Activated gamma-delta T cell (primary cell): ENCODE measurements at places on chromosomes 13 and 19.

DNA sequence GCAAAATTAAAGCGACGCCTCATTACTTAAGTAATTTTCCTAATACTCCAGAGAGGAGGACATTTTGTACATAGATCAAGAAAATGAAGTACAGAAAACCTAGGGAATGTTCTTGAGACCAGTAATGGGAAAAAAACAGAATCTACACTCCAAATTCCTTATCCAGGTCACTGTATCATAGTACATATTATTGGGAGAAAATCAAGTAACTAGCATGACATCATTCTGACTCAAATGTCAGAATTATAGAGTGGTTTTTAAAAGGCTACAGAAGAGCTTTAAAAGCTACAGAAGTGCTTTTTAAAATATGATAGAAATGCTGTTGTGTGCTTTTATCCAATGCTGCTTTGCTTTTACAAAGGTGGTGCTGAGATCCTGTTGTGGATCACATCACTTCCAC lies 86.3 kb upstream of the SLC15A1 start:
- DNase-seq, result no peak

DNA sequence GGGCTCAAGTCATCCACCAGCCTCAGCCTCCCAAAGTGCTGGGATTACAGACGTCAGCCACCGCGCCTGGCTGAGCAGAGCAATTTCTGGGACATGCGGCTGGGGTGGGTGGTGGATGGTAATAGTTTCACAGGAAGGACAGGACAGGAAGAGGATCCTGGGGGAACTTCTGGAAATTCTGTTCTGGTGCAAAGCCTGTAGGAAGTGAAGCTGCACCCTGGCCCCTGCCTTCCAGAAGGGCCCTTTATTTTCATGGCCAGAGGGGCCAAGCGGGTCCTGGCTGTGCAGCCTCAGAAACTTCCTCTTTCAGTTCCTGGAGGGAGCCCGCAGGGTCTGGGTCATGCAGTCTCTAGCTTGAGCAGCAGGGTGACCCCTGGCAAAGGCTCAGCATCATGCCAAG lies 15.7 kb downstream of the FEM1A start:
- DNase-seq, result no peak

DNA sequence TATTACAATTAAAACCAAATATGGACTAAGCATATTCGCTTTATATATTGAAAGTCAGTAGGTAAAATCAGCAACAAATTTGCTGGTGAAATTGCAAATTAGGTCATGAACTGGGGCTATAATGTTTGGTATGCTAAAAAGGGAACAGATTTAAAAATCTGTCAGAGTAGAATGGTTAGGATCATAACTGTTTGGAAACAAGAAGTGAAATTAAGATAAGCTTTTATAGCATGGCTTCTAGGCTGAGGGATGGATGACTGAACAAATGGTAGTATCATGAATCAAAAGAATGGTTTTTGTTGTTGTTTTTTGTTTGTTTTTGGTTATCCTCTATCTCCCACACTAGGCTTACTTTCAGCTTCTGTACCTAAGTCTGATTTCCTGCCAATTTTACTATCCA lies 1090.4 kb downstream of the PCDH9 start:
- no peak for DNase-seq

DNA sequence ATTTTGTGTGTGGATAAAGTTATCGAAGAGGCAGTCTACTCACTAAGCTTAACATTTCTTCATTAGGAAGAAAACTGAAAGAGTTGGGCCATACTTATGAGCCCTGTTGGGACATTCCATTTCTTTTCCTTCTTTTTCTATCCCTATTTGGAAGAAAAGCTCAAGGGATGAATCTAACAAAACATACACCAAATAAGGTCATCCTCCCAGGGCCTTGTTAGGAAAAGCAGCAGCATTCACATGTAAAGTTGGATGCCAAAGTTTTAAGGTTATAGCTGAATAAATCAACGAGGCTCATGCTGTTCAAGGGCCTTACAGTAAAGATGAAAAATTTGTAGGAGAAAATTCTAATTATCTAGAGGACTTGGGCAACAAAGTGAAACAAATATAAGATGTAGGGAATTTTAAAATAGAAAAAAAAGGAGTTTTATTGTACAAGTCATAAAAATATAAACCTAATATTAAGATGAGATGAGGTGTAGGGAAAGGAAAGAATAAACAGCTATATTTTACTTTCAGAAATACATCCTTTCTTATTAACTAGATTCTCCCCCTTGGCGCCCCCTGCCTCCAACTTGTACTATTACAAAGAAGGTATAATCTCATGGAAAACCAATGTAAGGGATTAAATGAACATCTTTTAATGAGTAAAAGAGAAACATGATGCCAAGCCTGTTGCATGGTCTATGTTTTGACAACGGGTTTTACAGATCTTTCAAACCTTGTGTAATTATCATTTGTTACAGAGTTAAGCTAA lies 160.4 kb downstream of the PCDH20 start:
- no peak for DNase-seq

DNA sequence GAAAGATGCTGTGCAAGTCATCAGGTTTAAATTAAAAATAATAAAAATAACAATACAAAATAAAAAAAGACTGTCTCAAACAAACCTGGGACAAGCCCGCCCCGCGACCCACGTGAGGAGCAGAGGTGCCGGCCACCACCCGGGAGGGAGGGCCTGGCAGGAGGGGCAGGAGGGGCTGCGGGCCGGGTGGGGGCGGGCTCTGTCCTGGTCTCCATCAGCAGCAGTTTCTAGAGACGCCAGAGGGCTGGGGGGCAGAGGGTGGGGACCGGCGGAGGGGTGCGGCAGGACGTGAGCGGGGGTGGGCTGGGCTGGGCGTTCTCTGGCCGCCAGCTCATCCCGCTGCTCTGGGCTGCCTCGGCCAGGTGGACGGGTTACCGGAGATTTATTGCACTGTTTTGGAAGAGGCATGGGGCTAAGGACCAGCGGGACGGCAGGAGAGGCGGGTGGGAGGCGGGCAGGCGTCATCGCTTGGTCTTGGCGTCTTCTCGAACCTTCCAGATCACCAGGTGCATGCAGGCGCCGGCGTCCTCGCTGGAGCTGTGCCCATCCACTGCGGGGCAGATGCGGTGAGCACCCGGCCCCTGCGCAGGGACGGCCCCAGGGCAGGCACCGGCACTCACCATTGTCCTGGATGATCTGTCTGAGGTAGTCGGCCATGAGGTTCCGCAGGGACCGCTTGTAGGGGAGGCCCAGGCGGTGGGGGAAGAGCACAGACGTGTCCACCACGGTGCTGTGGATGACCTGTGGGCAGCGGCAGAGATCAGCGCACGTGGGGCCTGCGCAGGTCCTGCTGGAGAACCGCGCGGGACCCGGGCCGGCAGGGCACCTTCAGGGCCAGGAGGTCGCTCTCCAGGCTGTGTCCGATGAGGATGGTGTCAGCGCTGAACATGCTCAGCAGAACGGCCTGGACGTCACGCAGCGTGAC lies 3.8 kb upstream of the ATP8B3 start:
- DNase-seq, result no peak

GRCh38 chr13:95003019-95003813 lies 290.9 kb upstream of the SOX21 start:
- peak; percentile 6 for DNase-seq

DNA sequence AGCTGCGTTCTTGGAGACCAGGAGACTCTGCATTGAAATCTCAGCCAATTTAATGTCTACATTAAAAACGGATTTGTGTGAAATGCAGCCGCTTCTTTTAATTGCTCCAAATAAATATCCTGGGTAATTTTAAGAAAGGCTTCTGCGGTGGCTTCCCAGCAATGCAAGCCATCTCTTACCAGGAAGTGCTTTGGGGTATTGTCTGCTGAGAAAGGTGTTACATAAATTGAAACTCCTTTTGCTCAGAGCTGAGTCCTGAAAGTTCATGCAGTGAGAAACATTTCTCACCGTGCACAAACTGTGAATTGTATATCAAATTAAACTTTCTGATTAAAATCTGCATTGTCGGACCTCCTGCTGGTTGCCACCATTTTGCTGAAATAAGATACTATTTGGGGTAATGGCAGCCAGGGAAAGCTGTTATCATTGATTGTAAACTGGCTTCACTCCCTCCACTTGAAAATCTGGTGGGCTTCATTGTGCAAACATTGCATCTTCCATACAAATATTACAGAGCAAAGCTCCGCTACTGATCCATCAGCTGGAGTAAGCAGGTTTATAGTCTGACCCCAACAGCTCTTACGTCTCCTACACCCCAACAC lies 59.5 kb downstream of the ZIC5 start:
- DNase-seq, result no peak

DNA sequence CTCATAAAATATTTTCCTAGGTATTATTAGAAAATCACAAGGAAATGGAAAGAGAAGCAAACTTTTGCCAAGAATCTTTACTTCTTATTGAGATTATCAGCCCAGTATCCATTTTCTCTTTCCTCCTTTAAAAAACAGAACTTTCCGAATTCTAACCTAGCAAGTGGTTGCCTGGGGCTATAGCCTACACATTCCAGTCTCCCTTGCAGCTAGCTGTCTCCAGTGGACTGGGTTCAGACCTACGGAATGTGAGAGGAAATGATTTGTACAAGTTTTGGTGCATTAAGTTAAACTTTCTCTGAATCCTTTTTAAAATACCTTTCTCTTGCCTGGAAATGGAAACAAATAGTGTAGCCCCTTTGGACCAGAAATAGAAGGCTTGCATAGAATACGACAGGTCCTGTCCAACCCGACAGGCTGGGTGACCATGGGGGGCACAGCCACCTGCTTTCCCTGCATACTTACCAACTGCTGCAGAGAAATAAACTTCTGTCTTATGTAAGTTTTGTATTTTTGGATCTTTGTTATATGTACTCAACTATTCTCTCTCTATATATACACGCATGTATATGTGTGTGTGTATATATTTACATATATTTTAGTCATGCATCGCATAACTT lies 185.9 kb downstream of the NALCN start:
- no peak for DNase-seq

GRCh38 chr13:102117175-102117831 lies 284.5 kb downstream of the FGF14 start:
- DNase-seq, result no peak

GRCh38 chr13:22017226-22017625 lies 346.4 kb downstream of the FGF9 start:
- DNase-seq, result no peak

DNA sequence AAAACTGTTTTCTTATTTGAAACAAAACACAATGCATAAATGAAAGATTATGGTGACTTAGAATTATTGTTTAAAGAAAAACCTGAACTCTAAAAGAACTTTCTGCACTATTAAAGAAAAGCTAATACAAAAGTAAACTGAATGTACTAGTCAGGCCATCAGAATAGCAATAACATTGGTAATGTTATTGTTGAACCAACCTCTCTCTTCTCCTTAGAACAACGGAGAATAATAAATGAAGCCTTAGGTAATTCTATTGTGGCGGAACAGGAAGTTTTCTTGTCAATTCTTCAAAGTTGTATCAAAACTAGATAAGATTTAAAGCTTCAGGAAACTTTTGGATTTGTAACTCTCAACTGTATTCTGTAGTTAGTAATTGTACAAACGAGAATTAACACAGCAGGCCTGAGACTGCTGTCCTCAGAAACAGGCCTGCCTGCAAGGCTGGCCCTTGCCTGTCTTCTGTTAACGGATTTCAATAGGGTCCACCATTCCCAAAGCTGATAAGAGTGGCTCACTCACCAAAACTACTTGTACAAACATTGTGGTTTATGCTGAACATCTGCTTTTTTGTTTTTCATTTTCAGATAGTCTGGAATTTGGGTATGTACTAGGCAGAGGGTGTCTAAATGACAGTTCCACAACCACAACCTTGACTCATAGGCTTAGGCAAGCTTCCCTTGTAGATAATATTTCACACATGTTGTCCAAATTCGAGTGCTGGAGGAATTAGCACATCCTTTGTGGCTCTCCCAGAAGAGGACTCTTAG lies 825.8 kb downstream of the GPC5 start:
- no peak for DNase-seq

DNA sequence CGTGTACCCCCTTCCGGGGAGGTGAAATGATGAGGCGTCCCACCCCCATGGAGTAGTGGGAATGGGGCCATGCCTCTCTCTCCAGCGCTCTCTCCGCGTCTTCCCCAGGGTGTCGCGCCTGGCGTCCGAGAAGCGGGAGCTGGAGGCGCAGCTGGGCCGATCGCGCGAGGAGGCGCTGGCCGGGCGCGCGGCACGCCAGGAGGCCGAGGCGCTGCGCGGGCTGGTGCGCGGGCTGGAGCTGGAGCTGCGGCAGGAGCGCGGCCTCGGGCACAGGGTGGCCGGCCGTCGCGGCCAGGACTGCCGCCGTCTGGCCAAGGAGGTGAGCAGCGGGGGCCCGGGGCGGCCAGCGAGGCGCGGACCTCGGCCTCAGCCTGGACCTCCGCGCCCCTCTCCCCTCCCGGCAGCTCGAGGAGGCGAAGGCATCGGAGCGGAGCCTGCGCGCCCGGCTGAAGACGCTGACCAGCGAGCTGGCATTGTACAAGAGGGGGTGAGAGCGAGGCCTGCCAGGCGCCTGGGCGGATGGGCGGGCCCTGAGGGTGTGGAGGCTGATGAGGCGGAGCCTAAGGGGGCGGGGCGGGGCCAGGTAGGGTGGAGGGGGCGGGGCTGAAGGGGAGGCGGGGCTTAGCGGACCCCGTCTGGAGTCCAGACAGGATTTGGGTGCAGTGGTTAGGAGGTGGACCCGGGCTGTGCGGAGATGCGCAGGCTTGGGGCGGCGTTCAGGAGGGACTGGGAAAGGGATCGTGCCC lies 7.7 kb downstream of the PGLYRP1 start:
- peak; percentile 41 for DNase-seq

- no peak for DNase-seq
These were observed 25.7 kb downstream of the C13orf46 start for GRCh38 chr13:113948034-113948742.

GRCh38 chr13:43305416-43305815 lies 282.0 kb downstream of the DNAJC15 start:
- no peak for DNase-seq
